CD4-positive, alpha-beta T cell treated with Interleukin-1 beta for 1 hour (primary cell): ENCODE measurements at places on chromosomes 6 and 20.

DNA sequence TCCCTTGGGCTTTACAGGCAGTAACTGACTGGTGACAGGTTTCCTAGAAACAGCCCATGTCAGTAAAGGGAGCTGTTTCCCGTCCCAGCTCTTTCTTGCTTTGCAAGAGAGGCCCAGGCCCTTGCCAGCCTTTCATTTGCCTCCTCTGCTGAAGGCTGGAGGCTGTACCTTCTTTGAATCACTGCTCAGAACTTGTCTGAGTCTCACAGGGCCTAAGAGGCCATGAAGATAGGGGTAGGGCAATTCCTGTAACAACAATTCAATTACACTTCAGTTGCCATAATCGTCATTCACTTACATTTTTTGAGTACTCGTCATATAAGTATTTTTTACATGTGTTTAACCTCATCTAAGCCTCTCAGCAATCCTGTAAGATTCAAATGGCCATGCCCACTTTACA is 25.9 kb upstream of the MAFB start:
- no peak for DNase-seq

GRCh38 chr6:71766796-71767195 is 119.6 kb upstream of the RIMS1 start:
- no peak for DNase-seq

DNA sequence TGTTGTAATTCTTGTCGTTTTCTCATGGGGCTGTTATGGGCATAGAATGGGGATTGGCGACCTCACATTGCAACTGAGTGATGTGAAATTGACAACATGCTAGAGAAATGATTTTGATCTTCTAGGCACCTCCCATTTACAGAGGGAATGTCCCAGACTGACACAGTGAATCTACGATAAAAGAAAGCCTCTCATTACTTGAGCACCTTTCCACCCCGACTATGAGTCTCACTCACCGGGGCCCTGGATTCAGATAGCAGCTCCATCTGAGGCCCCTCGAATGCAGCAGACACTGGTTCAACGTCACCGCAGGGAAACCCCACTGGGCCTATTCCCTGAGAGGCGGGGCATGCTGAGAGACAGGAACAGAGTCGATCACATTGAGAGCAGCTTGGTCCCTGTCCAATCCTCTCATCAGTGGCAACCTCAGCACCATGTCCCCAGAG is 49.1 kb downstream of the NFATC2 start:
- peak; percentile 38 for DNase-seq

DNA sequence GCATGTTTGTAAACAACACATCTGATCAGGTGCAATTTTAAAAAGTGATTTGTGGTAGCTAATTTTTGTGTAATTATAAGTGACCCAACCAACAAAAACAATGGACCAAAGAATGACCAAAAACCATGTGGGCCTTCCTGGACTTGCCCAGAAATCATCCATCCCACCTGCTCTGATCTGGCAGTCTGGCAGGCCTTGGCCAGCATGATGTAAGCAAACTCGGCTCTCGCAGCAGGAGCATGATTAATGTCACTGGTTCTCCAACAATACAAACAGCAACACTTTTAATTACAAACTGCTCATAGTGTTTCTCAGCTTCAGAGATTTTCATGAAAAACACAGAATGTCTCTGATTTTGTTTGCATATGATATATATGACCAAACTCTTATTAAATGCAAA is 16.1 kb downstream of the TP53INP2 start:
- DNase-seq, result no peak

DNA sequence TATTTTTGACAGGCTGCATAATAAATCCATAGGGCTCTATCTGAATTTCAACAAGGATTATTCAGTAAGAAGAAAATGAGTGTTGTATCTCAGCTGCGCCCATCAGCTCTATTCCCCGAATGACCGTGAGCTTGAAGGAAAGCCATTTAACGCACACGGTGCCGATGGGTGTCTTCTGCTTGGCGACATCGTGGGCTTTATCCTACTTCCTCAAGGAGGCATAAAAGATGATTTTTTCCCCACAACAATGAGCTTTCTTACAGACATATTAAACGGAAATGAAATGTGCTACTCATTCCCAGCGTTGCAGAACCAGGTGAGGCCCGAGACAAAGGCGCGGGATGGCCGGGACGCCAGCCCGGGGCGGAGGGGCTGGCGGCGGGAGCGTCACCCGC is 710 bp downstream of the DYNLT1 start:
- DNase-seq, result no peak
